CD4-positive, alpha-beta T cell treated with Interleukin-17A for 4 hours (primary cell): ENCODE measurements at places on chromosomes 7 and 10.

GRCh38 chr10:22460531-22461403, 115.5 kb downstream of the SPAG6 start:
- no peak for DNase-seq

- no peak for DNase-seq
Measured at GRCh38 chr7:55050281-55050680, 31.5 kb downstream of the EGFR start.

GRCh38 chr10:129968853-129969183, 4.7 kb upstream of the EBF3 start:
- DNase-seq, result no peak

- no peak for DNase-seq
Measured at GRCh38 chr7:138247568-138248333, 171.5 kb downstream of the AKR1D1 start.

GRCh38 chr10:132939957-132940790, 2.2 kb downstream of the CFAP46 start:
- DNase-seq, result peak; percentile 20

DNA sequence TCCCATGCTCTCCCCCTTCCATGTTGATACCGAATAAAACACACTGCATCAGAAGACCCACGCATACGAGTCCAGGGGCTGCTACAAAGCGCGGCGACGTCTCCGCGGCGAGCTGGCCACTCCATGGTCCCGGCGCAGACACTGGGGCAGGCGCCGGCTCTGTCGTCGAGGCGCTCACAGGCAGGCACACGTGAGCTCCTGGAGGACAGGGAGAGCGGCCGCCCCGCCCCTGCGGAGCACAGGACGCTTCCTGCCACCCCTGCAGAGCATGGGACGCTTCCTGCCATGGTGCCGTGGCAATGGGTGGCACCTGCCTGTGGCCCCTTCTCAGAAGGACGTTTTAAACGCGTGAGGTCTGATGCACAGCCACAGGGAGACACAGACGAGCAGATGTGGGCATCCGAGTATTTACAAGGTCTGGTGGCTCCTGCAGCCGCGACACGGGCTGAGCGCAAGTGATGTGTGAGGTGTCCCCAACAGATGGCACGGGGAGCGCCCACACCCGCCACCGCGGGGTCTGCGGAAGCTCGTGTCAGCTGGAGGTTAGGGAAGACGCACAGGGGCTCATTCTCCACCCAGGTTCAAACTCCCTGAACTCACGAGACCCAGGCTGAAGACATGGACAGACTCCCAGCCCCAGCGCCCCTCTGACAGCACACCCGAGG, 21.4 kb upstream of the GPR146 start:
- no peak for DNase-seq

DNA sequence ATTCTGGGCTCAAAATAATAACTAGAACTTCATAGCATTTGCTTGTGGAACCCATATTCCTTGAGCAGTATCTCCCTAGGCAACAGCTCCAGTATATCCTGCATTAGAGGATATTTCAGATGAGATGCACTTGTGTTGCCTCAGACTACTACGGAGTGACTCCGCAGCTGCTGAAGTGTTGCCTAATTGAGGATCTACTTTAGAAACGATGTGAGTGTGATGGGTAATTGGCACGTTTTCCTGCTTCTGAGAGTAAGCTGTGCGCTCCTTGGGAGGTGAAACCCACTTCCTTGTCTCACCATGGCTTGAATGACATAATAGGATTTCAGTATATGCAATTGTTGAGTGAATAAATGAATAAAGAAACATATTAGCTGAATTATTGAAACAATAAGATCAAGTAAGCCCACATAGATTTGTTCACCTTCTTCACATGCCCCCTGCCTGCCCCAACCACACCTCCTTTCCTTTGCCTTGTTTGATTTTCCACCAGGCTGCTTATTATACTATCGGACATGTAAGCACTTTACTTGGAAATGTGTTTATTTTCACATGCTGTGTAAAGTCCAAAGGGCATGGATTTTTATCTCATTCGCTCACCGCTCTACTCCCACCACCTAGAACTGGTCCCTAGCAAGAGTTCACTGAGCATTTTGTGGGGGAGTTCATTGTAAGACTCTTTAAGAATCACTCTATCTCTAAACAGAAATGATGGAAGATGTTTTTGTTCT, 303.8 kb downstream of the KCNMA1 start:
- DNase-seq, result no peak

GRCh38 chr7:156897673-156898072, 4.7 kb upstream of the LMBR1 start:
- no peak for DNase-seq

DNA sequence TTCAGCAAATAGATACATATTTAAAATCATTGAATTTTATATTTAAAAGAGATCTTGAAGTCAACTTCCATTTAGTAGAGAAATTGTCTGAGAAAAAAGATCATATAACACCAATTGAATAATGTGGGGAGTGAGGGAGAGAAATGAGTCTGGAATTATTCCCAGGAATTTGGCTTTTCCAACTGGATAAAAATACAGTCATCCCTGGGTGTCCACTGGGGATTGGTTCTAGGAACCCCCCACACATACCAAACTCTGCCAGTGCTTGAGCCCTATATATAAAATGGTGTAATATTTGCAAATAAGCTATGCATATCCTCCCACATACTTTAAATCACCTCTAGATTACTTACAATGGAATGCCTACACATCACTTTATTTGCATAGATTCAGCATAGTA, 162.8 kb upstream of the SEMA3C start:
- DNase-seq, result no peak

GRCh38 chr10:14601326-14601725, 173.4 kb downstream of the FAM107B start:
- DNase-seq, result no peak

DNA sequence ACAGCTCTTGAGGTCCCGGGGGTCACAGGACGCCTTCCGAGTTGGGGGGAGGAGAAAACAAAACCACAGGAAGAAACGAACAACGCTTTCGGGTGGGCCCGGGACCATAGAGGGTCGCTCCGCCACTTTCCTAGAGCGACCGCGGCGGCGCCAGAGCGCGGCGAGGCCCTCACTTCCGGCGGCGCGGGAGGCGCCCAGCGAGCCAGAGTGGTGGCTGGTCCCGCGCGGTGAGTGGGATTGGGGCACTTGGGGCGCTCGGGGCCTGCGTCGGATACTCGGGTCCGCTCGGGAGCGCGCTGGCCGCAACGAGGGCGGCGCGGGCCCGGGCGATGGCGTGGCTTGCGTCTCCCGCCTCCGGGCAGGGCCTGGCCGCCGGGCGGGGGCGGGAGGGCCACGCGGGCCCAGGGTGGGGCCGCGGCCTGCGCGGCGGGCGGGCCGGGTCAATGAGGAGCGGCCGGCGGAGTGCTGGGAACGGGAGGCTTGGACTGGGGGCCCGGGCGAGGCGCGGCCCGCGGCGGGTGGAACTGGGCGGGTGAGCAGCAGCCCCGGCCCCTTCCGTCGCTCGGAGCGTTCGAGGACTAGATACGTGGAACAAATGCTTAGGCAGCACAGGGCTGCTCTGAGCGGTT, at the start of gene ZNF22:
ZNF22 (plus strand) TSS at position 172 of the 629 bp plus-strand sequence. CDS start 2,446 bp downstream, outside the sequence.
- peak; percentile 76 for DNase-seq

GRCh38 chr10:127265288-127265687, 68.9 kb upstream of the INSYN2A start:
- DNase-seq, result no peak

GRCh38 chr7:81816312-81816711, 46.5 kb upstream of the HGF start:
- no peak for DNase-seq

- DNase-seq, result no peak
Measured at GRCh38 chr10:30986053-30986555, 45.6 kb downstream of the ZNF438 start.

DNA sequence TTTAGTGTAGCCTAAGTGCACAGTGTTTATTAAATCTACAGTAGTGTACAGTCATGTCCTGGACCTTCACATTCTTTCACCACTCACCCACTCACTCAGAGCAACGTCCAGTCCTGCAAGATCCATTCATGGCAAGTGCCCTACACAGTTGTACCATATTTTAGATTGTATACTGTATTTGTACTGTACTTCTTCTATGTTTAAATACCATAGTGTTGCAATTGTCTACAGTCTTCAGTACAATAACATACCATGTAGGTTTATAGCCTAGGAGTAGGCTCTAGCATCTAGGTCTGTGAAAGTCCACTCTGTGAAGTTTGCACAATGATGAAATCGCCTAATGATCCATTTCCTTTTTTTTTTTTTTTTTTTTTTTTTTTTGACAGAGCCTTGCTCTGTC, 12.0 kb downstream of the EEPD1 start:
- no peak for DNase-seq

- no peak for DNase-seq
Measured at GRCh38 chr10:79940431-79940830, 8.5 kb downstream of the SFTPD start.

DNA sequence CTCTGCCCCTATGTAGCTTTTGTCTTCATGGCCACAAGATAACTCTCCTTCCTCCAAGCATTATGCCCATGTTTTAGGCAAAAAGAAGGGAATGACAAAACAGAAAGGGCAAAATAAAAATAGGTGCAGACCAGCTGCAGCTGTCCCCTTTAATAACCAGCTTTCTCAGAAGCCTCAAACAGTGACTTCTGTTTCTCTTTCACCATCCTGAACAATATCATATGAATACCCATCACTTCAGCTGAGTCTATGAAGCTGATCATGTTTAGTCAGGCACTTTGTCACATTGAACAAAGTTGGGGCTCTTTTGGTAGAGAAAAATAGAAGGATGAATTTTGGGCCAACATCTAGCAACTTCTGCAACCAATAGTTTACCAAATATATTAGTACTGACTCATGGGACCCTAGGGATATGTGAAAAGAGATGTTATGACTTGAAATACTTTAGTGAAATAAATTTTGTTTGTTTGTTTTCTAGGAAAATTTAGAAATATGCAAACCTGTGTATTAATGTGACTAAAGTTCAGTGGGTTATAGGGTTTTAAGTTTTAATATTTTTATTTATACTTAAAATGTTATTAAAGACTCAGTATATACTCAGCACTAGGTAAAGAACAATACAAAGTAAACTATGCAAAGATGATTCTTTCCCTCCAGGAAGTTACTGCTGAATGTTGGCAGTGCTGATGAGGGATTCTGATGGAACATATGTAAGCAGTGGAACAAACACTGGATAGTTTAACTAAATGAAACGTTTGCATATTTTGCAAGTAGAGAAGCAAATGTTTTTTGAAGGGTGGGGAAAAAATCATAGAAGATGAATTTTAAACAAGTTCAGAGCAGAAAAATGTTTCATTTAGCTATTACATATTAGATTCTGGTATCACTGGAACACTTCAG, 133.7 kb downstream of the FOXP2 start:
- DNase-seq, result no peak

- DNase-seq, result no peak
Measured at GRCh38 chr7:117600911-117601310, 121.1 kb downstream of the CFTR start.

- no peak for DNase-seq
Measured at GRCh38 chr10:52644373-52645186, 128.0 kb downstream of the MBL2 start.

GRCh38 chr7:65449505-65449852, 75.8 kb downstream of the ZNF92 start:
- DNase-seq, result no peak

DNA sequence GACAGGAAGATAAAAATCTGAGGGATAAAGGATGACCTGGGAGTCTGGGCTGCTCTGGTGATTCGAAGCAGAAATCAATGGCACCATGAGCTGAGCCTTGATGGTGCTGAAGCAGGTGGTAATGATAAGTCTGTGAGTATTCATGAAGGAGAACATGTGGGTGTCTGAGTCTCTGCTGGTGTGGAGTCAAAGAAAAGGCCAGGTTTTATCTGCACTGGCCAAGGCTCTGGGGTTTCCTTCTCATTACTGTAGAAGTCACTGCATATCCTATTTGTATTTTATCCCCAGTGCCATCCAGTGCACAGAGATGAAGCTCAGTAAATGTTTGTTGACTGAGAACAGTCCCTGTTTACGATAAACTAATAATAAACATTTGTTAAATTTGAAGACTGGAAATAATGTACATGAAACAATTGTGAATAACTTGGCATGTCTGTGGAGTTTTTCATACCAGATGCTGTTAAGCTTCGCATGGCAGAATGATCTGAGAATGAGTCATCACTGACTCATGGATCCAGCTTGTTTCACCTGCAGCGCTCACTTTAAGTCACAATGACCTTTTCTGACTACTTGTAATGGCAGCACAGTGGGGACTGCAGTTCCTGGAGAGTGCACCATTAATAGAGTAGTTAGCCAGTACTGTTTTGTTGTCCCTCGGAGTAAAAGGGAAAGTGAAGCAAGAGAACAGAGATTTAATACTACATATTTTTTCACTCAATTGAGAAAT, 538.5 kb downstream of the HTR7 start:
- DNase-seq, result no peak

DNA sequence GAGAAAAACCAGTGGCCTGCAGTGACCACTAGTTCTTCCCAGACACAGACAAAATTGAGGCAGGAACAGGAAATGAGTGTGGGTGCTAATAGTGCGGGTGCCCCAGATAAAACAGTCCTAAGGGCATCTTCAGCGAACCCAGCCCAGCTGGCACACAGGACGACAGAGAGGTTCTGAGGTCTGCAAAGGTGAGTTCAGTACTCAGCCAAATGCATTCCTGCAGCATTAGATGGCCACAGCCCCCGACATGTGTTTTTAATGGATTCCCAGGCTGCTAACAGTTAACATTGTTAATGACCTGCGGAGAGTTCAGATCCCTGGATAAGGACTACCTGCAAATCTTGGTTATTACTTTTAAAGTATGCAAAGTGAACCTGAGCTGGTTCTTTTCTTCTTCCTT, 196.0 kb downstream of the HIBADH start:
- DNase-seq, result no peak

DNA sequence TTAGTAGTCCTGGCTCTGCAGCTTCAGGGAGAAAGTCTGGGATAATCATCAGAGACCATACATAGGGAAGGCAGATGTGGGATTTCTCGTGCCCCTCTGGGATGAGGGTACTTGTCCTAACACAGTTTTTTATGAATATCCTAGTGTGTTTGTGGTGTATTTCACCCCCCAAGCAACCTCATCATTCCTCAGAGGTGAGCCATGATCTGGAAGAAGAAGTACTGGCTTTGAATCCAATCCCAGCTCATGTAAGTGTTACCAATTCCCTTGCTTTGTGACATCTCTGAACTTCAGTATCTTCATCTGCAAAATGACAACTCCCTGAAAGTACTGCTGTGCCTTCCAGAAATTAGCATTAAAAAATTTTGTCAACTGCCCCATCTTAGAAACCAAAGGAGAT, 347.5 kb upstream of the ZMIZ1 start:
- no peak for DNase-seq

DNA sequence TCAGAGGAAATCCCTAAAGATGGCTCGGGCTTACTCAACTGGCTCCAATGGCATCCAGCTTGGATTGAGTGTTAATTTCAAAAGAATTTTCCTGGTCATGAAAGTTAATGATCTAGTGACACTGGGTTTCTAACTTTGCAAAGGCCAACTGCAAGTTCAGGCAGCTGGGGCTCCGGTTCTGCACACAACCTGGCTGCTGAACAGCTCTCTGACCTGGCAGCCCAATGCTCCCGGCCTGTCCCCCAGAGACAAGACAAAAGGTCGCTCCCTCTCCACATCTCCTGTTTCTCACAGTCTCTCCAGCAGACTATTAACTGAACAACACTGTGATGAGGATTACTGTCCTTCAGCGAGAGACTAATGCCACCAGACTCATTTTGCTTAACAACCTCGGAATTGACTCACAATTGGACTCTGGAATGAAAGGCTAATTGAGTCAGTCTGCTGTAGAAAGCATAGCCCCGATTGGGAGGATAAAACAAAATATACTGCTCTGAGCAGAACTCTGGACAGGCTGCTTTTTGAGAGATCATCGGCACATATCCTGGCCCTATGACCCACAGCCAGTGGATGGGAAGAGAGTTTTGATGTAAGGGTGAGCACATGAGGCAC, 174.5 kb downstream of the GFRA1 start:
- DNase-seq, result no peak
